Right atrium auricular region (tissue), 2 donors: ENCODE measurements at places on chromosomes 4 and X. TPM values are rescaled to one million over a fixed set of nuclear protein-coding genes. Genes with fewer than 3 reads are reported as not detected.

- no peak for DNase-seq
These were observed 121.7 kb upstream of the CXXC4 start for GRCh38 chr4:104616401-104616820.

GRCh38 chrX:150478496-150479492, 89.6 kb upstream of the MTM1 start:
- DNase-seq, result no peak

GRCh38 chrX:19885732-19886131, 1.7 kb downstream of the SH3KBP1 start:
- no peak for DNase-seq

DNA sequence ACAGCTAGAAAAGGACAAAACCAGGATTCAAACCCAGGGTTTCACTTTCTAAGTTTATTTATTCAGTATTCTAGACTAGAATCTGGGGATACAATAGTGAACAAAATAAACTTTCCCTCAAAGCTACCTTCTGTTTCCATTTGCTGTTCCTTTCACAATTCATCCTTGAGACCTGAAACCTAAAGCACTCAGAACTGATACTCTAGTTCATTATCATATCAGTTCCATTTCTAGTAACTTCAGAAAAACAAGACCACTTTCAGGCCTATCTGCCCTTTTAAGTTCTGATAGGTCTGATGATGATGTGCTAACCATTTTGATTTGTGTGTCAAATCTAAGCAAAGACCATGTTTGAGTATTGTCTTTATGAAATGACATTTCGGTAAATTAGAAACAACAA, 7.8 kb upstream of the XK start:
- DNase-seq, result no peak

DNA sequence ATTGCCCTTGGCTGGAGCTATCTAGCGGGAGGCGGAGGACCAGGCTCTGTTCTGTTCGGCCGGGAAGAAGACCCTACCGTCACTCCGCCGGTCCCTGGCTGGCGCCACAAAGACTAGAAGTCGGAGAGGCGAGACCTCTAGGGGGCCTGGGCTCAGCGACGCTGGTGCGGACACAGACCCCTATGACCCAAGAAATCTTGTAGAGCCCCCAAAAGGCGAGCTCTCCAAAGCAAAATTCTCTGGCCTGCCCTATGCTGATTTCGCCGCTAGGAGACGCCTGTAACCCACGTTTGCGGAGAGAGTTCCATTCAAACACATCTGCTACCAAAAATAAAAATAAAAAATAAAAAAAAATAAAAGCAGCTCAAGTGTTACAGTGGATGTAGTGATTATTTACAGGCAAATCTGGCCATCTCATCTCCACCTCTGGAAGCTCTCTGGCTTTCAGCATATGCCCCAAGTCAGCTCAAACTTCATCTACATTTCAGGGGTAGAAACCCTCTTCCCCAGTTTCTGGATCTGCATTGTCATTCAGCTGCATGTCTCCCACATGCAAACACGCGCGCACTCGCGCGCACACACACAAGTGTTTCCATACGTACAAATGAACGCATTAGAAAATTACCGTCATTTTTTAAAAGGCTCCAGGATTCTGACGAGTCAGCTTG, 2.4 kb upstream of the PCDH10 start:
- DNase-seq, result no peak

DNA sequence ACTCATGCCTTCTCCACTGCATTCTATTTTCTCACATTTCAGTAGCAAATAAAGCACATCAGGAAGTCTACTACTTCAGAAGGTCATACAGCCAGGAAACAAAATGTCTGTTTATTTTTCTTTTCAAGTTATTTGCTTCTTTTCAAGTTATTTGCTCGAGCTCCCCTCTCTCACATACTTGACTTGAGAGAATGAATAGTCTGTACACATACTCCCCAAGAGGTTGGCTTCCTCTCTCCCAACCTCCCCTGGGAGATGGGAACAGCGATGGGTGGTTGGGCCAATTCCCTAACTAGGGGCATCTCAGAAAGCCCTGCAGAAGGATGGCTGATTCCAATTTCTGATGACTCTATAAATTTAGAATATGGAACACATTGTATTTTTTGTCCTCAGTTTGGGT, 64.7 kb upstream of the PTPN13 start:
- no peak for DNase-seq

The DCX gene
- not detected for total RNA-seq
